CD14-positive monocyte (primary cell): ENCODE measurements at places on chromosomes 7 and 10.

- no peak for DNase-seq
These were observed 189.8 kb upstream of the SEMA3A start for GRCh38 chr7:84384417-84384816.

- no peak for DNase-seq
These were observed 265.1 kb upstream of the IGFBP3 start for GRCh38 chr7:46186131-46186530.

- no peak for DNase-seq
These were observed 87.7 kb downstream of the ST7 start for GRCh38 chr7:117041007-117041406.

DNA sequence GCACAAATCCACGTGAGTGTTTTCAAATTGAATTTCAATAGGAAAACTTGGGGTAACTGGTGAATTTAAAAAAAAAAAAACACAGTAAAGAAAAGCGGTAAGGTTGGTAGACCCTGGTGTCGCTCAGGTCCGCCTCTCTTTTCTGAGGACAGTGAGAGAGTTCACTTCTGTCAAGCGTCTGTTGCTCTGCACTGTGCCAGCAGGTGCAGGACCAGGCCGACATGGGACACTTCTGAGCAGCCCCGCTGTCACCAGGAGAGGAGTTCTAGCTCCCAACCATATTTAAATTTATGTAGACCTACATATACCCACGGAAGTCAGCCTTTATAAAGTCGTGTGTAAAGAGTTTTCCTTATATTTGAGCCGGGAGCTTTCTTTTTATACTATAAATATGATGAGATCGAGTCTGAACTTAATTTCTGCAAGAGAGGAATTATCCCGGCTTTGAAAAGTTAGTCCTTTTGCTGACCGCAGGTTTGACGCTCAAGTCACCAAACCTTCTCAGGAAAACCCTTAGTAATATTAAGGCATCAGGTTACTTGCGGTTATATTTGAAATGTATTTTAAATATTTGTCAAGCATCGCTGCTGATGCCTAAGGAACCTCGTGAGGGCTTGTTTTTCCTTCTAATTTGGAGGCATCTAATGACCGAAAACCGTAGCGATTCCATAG is 531 bp downstream of the IKZF1 start:
- peak; percentile 32 for DNase-seq

GRCh38 chr10:4579844-4580243 is 246.2 kb upstream of the AKR1E2 start:
- DNase-seq: no peak
